Thoracic aorta (tissue), 2 donors: ENCODE measurements at places on chromosomes 7 and 10.

DNA sequence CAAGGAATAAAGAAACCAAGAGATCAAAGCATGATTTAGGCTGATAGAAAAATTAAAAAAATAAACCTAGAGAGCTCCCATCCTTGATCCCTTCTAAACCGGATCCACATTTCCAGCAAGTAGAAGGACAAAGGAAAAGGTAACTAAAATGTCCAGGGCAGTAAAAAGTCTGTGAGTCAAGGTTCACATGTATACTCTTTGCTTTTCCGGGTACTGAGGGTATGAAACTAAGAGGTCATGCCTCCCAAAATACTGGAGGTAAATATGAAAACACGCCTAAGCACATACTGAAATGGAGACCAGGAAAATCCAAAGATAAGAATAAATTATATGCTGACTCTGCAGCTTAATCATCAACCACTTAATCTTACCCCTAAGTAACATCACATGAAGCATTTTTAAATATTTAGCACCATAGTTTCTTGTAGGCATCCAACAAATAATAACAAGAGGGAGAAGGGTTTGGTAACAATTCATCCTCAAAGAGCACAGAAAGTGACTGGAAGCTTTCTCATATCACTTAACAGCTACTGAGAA is 35.4 kb downstream of the JAZF1 start:
- DNase-seq = no peak

GRCh38 chr7:102908676-102909075 is 4.1 kb upstream of the LRRC17 start:
- DNase-seq = no peak

DNA sequence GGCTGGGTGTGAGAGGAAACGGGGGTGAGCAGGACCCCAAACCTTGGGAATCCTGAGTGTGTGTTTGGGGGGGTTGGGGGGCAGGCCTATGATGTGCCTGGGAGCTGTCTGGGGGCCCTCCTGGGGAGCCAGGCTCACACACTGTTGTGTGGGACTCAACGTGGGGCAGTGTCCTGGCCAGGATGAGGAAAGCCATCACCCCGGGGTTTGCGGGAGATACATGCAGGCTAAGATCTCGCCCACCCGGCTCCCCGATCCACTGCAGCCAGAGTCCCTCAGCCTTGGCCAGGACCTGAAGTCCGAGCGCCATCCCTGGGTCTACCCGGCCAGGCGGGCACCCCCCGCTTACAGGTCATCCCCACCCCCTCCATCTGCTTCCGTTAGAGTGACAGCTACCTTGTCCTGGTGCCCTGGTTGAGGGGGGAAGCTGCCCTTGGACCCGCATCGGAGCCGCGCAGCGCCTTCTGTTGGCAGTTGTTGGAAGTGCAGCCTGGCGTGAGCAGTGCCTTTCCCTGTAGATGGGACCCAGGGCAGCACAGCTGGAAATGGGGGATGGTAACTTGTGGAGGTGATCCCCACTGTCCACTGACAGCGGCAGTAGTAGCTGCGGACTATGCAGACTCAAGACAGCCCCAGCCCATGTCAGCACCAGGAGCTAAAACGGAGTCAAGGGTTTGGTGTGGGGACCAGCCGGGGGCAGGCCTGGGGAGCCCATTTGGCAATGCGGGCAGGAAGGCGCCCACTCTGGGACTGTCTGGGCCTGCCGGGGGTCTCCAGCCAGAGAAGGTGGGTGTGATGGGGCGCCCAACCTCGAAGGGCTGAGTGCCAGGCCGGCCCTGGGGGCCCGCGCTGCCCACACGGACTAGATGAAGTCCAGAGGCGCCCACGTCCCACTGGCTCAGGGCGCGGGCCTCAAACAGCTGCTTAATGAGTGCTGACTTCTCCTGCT is 885.6 kb upstream of the ZNF722 start:
- no peak for DNase-seq

DNA sequence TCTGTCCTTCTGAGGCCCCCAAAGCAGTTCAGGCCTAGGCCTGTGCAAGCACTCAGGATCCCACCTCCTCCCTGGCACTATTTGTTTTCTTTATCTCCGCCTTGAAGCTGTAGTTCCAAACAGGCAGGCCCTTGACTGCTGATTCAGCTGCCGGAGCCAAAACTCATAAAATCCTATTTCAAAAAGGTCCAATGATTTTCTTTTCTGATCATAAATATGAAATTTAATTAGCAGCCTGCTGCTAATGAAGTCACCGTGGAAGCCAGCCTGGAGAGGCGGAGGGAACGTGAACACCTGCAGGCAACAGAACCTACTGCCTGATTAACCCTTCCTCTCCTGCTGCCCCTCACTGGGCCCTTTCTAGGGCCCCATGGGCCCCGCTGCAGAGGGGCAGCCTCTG is 60.1 kb downstream of the CARD11 start:
- no peak for DNase-seq
